ENCODE measurements at places on chromosomes 12 and 14.

DNA sequence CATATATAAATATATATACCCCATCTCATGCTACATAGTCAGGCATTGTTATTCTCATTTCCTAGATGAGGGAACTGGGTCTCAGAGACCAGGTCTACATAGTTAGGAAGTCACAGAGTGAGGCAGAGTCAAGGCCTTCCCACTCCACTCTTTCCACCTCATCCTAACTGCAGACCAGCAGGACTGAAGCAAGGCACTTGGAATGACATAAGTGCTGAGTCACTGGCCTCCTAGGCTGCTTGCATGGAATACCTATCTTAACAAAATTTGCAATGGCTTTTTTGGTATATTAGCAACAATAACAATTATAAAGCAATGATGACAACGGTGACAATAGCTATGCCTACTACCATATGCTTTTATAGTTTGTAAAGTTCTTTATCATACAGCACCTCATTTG, 5.4 kb upstream of the ANO4 start:
- DNase-seq: no peak

DNA sequence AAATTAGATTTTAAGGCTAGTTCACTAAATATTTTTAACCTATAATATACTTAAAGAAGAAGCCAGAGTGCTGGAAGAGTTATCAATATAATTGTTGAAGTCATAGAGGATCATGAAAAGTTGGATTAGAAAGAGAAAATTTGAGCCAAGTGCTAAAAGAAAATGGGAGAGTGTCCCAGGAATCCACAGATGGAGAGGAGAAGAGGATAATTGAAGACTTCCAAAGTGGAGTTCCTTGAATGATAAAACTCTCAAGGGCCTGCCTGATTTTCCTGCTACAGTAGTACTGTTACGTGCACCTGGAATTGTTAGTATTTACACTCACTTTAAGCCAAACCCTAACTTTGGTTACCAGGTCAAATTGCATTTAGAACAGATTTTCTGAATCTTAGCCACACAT, 113.2 kb downstream of the MSRB3 start:
- DNase-seq: no peak

- no peak for DNase-seq
These were observed 100.4 kb downstream of the FBXL14 start for GRCh38 chr12:1493781-1494565.

- no peak for DNase-seq
These were observed 435.3 kb downstream of the RAD51B start for GRCh38 chr14:68254669-68255527.

GRCh38 chr12:19323805-19324204, 115.5 kb upstream of the AEBP2 start:
- no peak for DNase-seq

DNA sequence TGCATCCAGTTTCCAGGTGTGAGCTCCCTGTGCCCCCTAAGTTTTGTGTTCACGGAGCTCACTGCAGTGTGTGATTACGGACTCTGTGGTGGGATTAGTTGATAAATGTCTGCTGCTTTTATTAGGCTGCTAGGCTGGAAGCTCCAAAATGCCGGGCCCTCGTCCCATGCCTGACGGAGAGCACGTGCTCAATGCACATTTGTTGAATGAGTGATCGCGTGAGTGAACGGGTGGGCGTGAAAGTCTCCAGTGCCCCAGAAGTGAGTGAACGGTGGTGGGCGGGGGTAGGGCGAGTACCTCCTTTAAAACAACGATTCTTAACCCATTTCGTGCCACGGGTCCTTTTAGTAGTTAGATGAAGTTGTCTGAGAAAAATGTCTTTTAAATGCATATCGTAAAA, 175.5 kb downstream of the AACS start:
- DNase-seq: no peak

DNA sequence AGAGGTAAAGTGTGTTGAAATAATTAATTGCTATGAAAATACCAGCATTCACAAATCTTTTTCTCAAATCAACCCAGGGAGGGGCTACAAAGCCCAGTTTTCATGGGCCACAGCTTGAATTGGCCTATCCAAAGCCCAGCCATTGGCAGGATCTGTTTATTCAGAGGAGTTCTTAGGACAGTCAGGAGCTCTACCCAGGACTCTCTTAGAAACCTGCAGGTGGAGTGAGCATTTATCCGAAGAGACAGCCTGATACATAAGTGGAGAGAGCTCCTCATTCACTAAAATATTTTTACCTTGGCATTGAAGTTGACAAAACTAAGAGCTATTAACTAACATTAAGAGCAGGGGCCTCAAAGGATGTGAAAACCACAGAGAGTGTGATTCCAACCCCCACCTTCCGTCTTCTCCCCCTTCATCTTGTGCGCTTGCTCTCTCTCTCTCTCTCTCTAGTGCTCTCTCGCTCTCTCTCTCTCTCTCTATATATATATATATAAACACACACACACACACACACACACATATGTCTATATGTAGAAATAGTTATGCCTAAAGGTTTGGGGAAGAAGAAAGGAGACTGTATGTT, 315.5 kb downstream of the SNAPC1 start:
- DNase-seq: no peak

- no peak for DNase-seq
These were observed 53.7 kb upstream of the GPATCH2L start for GRCh38 chr14:76098047-76098446.

DNA sequence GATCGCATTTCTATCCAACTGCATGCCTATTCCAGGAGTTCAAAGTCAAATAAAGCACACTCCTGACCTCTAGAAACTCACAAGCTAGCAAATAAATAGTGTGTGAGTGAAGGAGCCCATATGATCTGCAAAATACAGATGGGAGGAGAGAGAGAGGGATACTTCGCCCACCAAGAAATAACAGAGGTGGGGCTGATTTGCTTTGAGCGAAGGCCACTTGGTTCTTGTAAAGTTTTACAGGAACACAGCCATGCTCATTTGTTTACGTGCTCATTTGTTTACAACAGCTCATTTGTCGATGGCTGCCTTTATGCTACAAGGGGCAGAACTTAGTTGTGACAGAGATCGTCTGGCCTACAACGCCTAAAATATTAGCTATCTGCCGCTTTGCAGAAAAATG, 63.4 kb upstream of the GPATCH2L start:
- no peak for DNase-seq

DNA sequence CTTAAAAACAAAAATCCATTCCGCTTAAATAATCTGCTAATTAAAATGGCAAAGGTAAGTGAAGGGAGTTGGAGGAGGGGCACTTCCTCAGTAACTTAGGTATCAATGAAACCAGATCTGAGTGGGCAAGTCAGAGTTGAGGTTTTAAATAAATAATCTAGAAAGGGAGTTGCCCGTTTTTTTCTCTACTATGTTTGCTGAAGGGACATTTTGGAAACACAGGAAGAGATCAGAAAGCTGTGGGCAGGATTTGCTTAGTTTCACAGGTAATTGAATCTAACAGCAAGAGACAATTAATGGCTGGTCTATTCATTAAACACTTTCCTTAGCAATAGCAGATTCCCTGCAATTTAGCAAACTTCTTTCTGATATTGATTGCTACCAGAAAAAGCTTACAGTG, 186.0 kb upstream of the ABCD2 start:
- DNase-seq: no peak

- no peak for DNase-seq
These were observed 2.6 kb downstream of the PDE6H start for GRCh38 chr12:14975457-14975856.

DNA sequence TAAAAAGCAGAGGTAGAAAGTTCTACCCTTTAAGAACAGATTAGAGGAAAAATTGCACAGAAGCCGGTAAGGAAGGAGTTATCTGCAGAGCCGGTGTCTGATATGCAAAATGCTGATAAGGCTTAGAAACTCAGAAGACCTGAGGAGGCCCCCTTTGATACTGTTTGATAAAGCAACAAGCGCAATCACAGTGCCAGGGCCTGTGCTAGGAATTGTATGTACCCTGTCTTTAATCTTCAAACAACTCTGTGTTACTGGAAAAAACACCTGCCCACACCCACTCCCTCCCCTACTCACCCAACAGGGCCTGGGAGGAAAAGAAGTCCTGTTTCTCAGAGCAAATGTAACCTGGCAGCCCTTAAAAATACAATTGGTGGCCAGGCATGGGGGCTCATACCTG, 112.7 kb upstream of the FUT8 start:
- DNase-seq: no peak

DNA sequence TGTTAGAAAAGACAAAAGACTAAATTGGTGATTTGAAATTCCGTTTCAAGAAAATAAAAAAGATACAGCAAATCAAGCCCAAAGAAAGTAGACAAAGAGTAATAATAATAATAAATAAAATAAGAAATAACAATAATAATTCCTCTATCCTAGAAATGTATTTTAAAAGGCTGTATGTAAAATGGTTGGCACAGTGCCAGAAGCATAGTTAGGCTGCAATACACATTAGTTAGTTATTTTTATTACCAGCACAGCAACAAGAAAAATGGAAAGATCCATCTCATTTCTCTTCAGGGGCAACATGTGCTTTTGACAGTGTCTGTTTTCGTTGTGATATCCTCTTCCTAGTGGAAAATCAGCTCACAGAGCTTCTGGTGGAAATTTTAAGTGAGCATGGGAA, 174.1 kb upstream of the TMTC1 start:
- DNase-seq: no peak

GRCh38 chr12:47707355-47707754, 1.5 kb upstream of the RPAP3 start:
- DNase-seq: no peak

- no peak for DNase-seq
These were observed 845.7 kb upstream of the USP15 start for GRCh38 chr12:61414470-61414869.

GRCh38 chr14:102088012-102088792, 1.4 kb upstream of the HSP90AA1 start:
- DNase-seq: peak; percentile 96

GRCh38 chr14:89794096-89794495, 160.4 kb downstream of the EFCAB11 start:
- DNase-seq: no peak

- peak; percentile 77 for DNase-seq
These were observed 13.2 kb upstream of the KLRF1 start for GRCh38 chr12:9813821-9814798.

Measured in NB4 (cell line).